Smooth muscle cell of the brain vasculature (primary cell): ENCODE measurements at places on chromosomes 6 and 20.

DNA sequence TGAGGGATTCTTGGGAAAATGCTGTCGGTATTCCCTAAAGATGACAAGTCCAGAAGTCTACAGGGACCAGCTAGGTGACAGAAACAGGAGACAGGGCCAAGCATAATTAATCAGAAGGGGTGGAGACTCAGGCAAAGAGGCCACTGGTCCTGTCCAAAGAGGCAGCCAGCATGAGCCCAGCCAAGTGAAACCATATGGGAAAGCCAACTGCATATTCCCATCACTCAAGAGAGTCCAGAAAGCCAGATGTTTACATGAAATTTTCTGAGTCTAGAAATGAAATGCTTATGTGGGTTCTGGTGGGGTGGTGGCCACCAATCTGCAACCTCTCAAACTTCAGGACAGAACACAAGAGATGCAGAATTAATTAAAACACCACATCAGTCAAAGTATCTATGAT, 74.3 kb downstream of the ANKRD60 start:
- no peak for DNase-seq

GRCh38 chr6:144148886-144149285, 1.4 kb upstream of the STX11 start:
- no peak for DNase-seq

- no peak for DNase-seq
These were observed 855 bp downstream of the BYSL start for GRCh38 chr6:41922154-41922553.

DNA sequence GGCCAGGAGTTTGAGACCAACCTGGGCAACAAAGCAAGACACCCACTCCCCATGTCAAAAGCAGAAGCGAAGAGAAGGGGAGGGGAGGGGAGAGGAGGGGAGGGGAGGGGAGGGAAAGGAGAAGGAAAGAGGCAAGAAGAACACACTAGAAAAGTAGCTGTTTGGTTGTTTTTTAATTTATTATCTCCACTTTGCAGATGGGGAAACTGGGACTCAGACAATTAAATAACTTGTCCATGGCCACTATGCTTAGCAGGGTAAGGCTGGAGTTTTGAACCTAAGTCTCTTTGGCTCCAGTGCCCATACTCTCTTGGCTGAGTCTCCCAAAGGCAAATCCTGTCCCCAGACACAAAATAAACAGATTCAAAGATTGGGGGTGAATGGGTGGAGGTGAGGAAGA, 12.4 kb upstream of the GHRH start:
- DNase-seq = no peak

DNA sequence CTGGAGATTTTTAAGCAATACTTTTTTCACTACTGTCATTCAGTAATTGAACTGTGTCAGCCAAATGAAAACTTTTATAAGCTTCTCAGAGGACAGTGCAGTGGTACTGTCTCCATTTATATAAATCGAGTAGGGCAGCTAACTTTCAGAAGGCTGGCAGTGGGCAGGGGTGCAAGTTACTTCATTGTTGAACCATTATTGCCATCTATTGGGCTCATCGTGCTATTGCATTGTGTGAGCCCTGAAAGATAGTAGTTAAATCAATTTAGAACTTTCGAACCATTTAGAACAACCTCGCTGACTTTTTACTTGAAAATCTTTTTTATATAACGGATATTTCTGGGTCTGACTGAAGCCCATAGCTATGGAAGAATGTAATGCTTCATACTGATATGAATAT, 347.8 kb upstream of the PLCB4 start:
- DNase-seq = peak; percentile 39

DNA sequence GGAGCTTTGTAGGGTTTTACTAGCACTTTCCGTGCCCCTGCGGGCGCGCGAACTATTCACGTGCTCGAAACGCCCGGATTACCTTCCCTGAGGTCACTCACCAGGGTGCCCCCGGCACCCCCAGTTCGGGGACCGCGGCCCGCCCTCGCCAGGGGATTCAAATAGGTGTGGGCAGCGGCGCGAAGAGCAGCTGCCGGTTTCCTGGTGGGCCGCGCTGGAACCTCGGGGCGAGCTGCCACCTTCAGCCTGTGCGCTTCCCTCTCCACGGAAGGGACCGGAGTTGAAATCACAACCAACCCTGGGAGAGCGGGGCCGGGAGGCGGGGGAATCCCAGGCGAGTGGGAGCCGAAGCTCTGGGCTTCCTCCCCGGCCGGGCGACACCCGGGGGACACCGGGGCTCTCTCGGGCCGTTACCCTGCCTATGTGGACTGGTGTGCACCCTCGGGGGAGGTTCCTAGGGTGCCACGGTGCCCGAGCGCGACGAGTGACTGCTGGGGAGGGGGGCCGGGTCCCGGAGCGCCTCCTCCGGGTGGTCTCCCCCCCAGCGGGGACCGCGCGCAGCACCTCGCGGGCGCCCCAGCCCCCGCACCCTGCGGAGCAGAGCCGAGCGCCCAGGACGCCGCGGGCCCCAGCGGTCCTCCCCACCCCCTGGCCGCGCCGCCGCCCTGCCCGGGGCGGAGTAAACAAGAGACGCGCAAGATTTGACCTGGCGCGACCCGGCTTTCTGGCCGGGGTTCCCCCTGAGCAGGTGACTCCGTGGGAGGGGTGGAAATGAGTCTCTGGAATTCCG, 2.1 kb upstream of the HIVEP2 start:
- DNase-seq = no peak

- no peak for DNase-seq
These were observed 5.8 kb downstream of the SNHG17 start for GRCh38 chr20:38429301-38429700.

- no peak for DNase-seq
These were observed 25.2 kb upstream of the GTSF1L start for GRCh38 chr20:43752051-43752360.

DNA sequence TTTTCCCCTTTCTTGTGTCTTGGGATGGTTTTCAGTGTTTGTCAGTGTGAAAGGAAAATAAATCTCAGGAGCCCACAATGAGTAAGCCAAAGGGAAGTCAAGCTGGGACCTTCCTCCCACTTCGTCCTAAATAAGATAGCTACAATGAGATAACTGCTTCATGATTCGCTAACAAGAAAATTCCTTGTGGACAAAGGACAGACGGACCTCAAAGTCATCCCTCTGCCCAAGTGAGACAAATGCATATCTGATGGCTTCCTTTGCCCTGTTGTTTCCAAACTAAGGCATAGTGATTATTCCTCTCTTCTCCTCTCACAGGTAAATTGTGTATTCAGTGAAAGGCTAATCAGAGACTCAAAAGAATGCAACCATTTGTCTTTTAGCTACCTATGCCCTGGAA, 26.1 kb upstream of the ADTRP start:
- DNase-seq = no peak

DNA sequence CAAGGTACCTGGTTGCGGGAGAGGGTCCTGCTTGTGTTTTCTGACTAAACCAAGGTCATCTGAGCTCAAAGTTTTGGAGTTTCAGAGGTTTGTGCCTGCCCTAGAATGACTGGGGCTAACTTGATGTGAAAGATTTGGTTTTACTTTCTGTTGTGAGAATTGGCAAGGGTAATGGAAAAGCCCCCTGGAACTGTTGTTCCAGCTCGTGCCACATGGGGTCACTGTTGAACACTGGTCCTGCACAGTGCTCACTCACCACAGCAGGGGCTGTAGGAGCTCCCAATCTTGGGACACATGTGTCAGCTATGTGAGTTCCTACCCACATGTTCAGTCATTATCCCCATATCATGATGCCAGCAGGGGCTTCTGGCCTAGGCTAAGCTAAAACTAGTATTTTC, 6.5 kb downstream of the TGM6 start:
- DNase-seq = no peak

DNA sequence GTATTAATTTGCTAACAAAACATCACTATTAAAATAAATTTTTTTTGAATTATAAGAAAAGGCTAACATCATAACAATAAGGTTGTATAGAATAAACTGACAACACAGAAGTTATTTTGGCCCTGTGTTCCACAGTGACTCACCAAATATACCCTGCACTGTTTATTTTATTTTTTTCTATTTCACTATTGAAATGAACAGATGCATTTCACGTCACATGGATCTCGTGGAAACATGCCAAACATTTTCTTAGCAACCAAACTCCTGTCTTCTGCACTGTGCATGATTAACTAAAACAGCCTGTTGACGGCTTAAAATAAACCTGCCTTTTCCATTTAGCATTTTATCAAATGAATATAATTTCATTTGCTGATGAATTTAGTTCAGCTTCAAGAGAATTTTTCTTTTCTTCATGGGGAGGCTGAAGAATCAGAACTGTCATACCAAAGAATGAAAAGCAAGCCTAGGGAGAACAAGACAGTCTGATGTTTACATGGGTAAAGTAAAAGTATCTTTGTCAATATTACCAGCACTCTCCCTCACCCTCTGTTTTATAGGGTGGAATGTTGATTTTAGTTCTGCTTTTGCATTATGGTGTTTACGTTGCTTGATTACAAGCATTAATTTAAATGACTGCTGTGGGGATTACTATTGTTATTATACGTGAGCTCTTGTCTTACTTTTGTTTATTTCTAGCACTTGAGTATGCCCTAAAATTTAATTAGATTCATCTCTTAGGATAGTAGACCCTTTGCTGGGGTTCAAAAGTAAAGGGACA, 115.3 kb downstream of the LCA5 start:
- peak; percentile 93 for DNase-seq

DNA sequence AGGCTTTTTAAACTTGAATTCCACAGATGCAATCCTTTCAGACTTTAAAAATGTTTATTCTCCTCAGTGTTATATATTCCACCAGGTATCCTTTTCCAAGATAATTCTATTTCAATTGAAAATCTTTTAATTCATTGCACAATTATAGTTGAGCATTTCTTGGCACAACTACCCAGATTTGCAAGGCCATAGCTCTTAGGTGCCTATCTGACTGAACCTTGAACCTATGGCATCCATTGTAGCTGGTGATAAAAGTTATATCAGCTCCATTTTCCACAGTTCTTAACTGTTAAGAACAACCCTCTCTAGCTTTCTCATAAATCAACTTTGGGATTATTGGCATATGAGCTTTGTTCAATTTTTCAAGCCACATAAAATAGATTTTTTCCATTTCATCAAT, 42.4 kb downstream of the PACRG start:
- no peak for DNase-seq

DNA sequence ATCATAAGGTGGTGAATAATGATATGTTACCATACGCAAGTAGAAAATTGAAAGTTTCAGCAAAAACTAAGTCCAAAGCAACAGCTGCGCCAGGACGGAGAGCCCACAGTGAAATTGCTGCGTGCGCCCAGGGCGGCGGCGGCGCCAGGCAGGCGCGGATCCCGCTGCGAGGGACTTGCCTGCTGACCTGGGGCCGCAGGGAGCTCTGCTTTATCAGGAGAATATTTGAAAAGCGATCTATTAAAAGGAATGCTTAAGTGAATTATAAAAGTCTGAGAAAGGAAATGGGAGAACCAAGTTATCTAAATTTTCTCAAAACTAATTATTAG, 85.4 kb downstream of the THBS2 start:
- no peak for DNase-seq

DNA sequence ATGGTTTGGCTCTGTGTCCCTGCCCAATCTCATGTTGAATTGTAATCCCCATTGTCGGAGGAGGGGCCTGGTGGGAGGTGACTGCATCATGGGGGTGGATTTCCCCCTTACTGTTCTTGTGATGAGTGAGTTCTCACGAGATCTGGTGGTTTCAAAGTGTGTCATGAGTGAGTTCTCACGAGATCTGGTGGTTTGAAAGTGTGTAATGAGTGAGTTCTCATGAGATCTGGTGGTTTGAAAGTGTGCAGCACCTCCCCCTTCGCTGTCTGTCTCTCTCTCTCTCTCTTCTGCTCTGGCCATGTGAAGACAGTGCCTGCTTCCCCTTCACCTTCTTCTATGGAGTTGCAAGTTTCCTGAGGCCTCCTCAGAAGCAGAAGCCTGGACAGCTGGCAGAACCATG, 87.6 kb downstream of the MYLK4 start:
- no peak for DNase-seq

- no peak for DNase-seq
These were observed 60.5 kb upstream of the PRDM1 start for GRCh38 chr6:106025655-106026054.

- no peak for DNase-seq
These were observed 14.7 kb downstream of the DPPA5 start for GRCh38 chr6:73339340-73339739.

DNA sequence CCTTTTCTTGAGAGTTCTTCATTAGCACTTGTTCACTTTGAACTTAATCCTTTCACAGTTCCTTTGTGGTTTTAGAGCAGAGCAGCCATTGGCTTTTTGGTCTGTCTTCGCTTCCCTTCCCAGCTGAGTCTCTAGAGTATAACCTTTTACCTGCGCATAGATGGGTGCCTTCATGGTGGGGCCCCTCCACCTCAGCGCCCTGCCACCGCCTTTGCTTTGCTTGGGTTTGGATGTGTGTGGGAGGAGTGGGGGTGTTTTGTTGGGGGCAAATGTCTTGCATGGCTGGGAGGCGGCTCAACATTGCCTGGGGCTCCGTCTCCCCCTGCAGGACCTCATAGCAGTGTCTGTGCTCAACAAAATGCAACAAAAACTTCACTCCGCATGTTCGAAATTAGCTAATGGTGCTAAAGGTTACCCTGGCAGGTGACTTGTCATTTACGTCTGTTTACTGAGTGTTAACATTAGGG, 11.9 kb downstream of the PYGB start:
- DNase-seq = no peak

DNA sequence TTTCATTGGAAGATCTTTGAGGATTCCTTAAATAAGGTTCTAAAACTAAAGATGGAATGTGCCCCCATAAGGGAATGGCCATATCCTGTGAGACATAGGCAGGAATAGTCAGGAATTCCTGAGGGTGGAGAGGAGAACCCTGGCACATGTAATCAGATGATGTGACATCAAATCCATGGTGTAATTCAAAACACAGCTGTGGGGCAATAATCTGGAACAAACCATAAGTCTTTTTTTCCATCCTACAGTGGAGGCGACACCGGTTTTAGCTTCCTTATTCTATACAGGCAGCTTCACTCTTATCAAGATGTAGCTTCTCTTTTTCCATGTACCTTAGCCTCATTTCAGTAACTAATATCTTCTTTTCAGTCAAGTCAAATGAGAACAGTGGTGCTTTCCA, 133.6 kb upstream of the CITED2 start:
- no peak for DNase-seq

- no peak for DNase-seq
These were observed 826 bp upstream of the PYGB start for GRCh38 chr20:25247000-25247517.

- no peak for DNase-seq
These were observed 63.5 kb upstream of the BHLHE23 start for GRCh38 chr20:63070301-63070625.

GRCh38 chr6:22101163-22101562, 195.7 kb downstream of the PRL start:
- DNase-seq = no peak

GRCh38 chr6:3489027-3489757, 32.3 kb upstream of the SLC22A23 start:
- peak; percentile 40 for DNase-seq

GRCh38 chr20:17811628-17811965, 111.8 kb downstream of the BANF2 start:
- no peak for DNase-seq

- DNase-seq = no peak
These were observed 70.9 kb downstream of the PACRG start for GRCh38 chr6:162798546-162799266.
